Stimulated activated CD8-positive, alpha-beta memory T cell treated with anti-CD3 and anti-CD28 coated beads, Interleukin-15, amount 100 ng/mL, for 4 hours (primary cell): ENCODE measurements at places on chromosomes 2 and 18.

GRCh38 chr18:35611518-35611917, 30.0 kb downstream of the GALNT1 start:
- no peak for DNase-seq

GRCh38 chr18:5574843-5575242, 31.0 kb upstream of the EPB41L3 start:
- no peak for DNase-seq

DNA sequence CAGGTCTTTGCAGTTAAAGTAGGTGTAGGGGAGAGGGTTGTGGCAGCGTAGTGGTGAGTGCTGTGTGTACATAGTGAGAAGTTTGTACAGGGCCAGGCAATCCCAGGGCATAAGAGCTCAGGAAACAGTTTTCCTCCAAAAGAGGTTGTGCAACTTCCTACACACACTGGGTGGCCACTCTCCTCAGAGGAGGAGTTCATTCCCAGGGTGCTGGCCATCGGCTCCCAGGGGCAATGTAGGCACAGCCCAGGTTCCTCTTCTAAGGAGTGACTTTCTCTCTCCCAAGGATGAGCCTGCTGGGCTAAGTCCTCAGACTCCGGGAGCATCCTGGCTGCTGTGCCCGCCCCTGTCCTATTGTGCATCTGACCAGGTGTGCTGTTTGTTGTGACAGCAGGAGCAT, 3.0 kb downstream of the ACOXL start:
- no peak for DNase-seq

DNA sequence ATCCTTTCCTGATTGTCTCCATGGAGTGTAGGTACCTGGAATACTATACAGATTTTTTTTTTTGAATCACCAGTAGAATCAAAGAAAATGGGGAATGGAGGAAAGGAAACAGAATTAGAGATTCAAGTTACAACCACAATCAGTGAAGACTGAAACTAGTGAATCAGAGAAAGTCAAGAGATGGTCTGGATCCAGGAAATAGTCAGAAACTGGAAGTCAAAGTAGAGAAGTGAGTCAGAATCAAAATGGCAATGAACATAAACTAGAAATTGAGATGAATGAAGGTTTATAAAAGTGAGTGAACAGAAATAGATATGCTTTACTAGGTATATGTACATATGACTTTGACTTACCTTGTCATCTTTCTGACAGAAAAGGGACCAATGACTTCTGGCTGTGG, 579.0 kb downstream of the PLCL1 start:
- DNase-seq = no peak

DNA sequence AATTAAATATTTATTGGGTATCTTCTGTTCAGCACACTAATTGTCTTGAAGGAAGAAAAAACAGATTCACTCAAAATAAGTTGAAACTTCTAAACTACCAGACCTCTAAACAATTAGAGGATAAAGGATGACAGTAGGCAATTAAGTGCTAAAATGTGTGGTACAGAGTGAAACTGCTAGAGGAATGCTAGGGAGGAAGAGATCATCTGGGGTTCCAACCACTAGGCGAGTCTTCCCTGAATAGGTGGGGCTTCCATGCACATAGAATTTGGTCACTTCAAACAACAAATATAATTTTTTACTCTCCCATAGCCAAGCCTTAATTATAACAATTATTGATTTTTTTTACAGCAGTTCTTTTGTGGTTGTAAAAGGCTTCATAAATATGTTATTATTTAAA, 559.0 kb upstream of the ZEB2 start:
- no peak for DNase-seq

DNA sequence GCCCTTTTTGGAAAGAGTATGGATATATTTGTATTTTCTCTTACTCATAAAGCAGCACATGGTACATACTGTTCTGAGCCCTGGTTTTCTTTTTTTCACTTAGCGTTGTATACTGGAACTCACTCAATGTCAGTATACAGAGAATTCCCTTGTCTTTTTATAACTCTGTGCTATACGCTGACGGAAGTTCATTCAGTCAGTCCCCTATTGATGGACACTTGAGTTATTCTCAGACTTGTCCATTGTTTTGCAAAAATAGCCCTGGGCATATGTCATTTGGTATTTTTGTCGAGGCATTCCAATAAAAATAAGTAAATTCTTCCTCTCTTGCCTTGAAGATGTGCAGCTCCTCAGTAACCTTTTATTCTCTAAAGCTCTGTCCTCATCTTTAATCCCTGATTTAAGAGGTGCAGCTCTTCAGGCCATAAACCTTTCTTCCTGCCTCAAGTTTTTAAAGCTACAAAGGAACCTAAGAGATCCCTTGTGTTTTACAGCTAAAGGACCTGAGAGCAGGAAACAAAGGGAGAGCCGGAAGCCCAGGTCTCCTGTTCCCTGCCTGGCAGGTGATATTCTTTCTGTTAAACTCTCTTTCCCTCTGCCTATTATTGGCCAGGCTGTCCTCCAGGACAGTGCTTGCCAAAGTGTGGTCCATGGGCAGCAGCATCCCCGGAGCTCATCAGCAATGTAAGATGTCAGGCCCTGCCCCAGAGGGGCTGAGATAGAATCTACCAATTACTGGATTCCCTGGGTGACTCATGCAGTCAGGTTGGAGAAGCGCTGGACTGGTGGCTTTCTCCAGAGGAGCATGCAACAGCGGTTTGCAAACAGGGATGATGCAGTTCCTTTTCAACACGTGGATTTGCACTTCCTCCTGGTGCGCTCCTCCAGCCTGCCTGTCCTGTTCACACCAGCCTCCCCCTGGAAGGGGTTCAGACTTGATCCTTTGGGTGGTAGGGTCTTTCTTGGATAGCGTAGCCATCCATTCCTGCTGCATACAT, 158.0 kb downstream of the NEDD4L start:
- DNase-seq = no peak

DNA sequence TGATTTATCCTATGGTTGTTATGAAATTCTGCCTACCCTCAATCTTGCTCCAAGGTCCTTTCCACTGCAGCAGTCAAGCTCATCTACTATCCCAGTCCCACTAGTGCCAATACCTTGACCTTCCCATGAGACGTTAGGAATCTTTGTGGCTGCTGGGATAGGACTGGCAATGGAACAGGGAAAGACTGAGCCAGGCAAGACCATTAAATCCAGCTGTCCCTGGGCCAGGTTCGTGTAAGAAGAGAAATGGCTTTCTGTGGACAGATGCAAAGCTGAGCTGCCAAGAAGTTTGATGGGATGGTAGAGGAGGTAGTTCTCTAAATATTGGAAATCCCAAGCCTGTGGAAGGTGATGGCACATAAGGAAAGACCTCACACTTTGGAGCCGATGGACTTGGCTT, 50.1 kb upstream of the TMEM17 start:
- DNase-seq = no peak

DNA sequence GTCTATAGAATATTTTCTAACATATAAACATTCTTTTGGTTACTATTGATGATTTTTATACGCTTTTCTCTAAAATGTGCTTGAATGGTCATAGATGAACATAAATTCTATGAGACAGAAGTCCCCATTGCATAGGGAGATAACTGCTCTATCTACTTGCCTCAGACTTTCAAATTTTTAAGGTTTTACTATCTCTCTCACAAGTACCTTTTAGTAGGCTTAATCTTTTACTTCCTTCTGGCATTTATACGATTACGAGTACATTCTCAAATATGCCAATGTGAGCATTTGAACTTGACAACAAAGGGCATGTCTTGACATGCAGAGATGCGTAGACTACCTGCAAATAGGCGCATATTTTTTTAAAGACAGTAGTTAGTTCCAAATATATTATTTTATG, 935.9 kb upstream of the LRATD1 start:
- no peak for DNase-seq

GRCh38 chr2:239098288-239098970, 250.5 kb downstream of the TWIST2 start:
- DNase-seq = peak; percentile 1

DNA sequence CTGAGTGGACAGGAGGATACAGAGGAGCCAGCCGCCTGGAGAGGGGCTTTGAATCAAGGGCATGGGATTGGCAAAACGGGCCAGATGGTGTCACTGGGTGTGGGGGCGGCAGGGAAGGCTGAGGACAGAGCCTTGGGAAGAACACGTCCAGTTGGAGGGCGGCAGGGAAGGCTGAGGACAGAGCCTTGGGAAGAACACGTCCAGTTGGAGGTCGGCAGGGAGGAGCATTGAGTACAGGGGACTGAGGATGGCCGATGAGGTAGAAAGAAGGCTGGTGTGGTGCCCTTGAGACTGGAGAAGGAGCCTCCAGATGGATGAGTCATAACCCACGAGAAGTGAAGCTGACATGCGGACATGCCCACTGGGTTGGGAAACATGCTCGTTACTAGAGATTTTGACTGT, 4.5 kb downstream of the HES6 start:
- no peak for DNase-seq

GRCh38 chr2:233802132-233802815, 24.1 kb downstream of the MROH2A start:
- no peak for DNase-seq

- DNase-seq = no peak
These were observed 558 bp downstream of the THAP4 start for GRCh38 chr2:241636182-241637017.

DNA sequence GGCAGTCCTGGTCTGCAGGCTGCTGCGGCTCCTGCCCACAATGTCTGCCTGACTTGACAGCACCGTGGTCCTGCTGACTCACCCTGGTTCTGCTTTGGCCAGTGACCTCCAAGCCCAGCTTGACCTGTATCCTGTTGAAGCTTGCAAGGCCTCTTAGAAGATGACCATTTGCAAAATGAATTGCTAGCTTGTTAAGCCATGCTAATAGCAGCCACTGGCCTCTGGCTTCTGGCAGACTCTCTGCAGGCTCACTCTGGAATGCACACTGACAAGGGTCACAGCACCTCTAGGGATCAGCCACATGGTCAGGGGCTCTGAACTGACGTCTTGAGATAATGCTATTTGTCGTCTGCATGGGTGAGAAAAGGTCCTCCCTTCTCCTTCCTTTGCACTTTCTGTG, 25.9 kb downstream of the CNGA3 start:
- DNase-seq = no peak

GRCh38 chr2:86747711-86748639, 27.9 kb downstream of the RMND5A start:
- no peak for DNase-seq

DNA sequence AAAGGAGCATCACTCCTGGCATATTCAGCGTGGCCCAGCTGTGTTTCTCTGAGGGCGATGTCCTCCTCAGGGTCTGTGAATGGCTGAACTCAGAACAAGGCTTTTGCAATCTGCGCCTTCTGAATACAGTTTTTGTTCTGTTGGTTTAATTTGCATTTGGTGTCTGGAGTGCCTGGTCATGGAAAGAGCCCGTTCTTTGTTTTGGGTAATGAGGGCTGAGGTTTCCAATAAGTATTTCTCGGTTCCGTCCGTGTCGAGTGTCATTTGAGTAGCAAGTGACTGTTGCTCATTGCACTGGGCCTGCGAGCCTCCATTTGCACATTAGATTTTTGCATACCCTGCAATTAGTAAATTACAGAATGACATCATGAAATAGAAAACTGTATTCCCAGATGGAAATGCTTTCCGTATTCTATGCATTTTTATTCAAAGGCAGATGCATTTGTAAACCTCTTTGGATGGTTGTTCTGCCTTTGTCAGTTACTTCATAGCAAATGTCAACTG, 57.3 kb downstream of the NEDD4L start:
- no peak for DNase-seq

- DNase-seq = no peak
These were observed 492 bp downstream of the CHRNA1 start for GRCh38 chr2:174763780-174764179.

- DNase-seq = no peak
These were observed 879 bp upstream of the GALNT5 start for GRCh38 chr2:157256626-157257025.

GRCh38 chr2:127045792-127046501, 61.0 kb downstream of the BIN1 start:
- DNase-seq = no peak

- DNase-seq = no peak
These were observed 39.9 kb downstream of the PRKCE start for GRCh38 chr2:45691171-45691999.

DNA sequence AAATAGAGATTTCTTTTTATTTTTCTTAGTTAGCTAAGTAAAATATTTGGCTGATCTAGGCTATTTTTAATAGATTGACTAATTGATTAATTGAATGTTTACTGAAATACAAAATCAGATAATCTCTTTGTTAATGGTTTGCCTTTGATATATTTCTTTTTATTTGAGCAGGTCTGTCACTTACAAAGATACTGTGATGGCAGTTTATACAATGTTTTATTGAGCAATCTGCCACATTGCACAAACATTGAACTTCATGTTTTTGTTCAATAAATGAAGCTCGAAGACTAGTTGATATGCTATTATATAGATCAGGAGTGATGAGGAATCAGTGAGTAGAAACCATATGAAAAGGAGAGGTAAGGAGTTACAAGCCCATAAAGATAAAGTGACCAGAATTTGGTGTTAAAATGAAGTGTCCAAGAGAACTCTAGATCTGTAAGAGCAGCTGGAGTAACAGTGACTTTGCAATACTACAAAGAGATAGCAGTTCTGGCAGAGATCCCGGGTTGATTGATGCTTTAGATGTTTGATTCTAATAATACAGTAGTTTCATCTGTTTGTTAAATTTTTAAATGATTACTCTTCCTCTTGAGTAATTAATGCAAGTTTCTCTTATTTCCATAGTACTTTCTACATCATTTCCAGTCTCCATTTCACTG, 574.2 kb downstream of the CCDC85A start:
- DNase-seq = no peak

GRCh38 chr2:170271340-170271739, 93.4 kb downstream of the MYO3B start:
- no peak for DNase-seq

GRCh38 chr2:235200216-235200615, 248.4 kb downstream of the SH3BP4 start:
- no peak for DNase-seq

DNA sequence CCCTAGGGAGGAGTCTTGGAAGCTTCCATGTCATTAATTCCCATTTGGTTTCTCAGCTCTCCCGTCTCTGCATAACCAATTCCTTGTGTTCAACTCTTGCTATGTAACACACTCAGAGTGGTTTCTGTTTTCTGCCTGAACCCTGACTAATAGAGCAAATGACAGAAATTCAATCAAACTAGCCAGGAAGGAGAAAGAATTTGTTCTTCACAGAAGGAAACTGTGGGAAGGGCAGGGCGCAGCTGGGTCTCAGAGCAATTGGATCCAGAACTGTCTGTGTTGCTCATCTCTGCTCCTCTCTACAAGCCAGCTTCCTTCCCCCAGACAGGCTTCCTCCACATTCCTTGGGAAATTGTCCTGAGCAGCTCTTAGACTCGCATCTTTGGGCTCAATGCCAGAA, 269.8 kb downstream of the TNS1 start:
- DNase-seq = no peak

DNA sequence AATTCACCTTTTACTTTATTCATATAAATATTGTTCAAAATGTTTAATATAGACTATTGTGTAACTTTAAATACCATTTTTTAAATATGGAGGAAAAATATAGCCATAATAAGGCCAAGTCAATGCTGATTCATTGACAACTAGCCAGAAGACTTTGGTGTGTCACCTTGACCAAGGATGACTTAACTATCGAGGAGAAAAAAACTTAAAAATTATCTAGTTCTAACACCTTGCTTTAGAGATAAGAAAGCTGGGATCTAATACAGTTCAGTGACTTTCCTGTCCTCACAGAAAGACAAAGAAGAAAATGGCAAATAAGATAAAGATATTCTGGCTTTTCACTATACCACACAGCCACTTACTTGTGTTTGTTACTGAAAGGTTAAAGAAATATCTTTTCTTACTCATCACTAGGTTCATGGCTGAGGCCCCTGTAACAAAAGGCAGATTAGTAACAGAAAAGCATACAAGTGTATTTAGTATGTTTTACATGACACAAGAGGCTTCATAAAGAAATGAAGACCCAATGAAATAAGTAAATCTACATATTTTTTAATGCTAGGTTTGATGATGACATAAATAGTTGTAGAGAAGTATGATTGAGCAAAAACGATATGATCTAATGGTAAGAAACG, 65.9 kb upstream of the LRRTM1 start:
- DNase-seq = no peak
